Cortex of kidney (tissue), 1 donor: ENCODE measurements at places on chromosomes 4 and X.

DNA sequence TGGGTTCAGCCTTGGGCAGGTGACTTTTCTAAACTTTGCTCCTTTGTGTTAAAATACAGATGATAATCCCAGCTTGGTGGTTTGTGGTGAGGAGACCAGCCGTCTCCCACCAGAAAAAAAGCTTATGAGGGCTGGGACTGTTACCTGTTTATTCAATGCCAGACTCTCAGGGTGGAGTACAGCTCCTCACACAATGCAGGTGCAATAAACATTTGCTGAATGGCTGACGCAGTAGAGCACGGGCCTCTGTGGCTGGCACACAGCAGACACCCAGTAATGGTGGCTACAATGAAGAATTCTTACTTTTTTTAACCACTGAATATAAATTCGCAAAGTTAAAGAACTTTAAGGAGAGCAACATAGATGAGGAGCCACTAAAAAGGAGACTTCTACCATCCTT, 30.2 kb downstream of the BEND4 start:
- no peak for DNase-seq

GRCh38 chrX:36908801-36909675, 99.1 kb upstream of the FAM47C start:
- DNase-seq, result no peak

GRCh38 chrX:41045960-41046567, 39.2 kb upstream of the USP9X start:
- DNase-seq, result no peak

- no peak for DNase-seq
Measured at GRCh38 chr4:38530486-38530885, 133.5 kb upstream of the KLF3 start.

- no peak for DNase-seq
Measured at GRCh38 chr4:186727169-186727976, 3.7 kb upstream of the FAT1 start.

- DNase-seq, result no peak
Measured at GRCh38 chr4:143399113-143399949, 62.7 kb downstream of the GAB1 start.

DNA sequence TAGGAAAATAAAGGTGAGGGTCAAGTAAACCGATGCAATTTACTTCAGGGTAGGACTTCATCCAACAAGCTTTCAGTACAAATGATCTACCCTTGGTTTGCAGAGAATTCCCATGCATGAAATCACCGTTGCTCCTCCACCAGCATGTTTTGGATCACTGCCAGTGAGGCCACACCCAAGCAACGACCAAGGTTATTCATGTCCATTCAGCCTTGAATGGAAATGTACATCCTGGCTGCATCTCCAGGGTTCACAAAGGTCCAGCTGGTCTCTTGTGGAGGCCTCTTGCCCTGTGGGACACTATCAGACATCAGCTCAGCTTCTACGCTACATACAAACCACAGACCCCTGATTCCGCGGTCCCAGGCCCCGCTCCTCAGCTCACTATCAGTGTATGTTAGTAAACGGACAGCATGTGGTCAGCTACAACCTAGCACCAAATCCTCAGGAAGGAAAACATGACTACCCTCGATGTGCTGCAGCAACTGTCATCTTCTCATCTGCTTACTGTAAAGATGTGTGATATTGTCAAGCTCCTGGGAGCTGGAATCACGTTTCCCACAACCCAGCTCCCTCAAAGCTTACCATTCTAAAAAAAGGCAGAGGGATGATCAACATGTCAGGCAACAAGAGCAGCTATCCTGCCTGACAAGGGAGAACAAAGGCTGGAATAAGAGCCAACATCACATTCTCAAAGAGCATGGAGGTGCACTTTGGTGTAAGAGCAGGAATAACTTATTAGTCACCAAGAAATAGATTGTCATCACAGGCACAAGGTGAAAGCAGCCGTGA, 4.9 kb downstream of the LYAR start:
- DNase-seq, result no peak

GRCh38 chr4:134624365-134624764, 422.8 kb upstream of the PABPC4L start:
- DNase-seq, result no peak

- no peak for DNase-seq
Measured at GRCh38 chr4:169846396-169846795, 88.7 kb upstream of the HPF1 start.

- no peak for DNase-seq
Measured at GRCh38 chr4:126937846-126938422, 694.8 kb upstream of the INTU start.

DNA sequence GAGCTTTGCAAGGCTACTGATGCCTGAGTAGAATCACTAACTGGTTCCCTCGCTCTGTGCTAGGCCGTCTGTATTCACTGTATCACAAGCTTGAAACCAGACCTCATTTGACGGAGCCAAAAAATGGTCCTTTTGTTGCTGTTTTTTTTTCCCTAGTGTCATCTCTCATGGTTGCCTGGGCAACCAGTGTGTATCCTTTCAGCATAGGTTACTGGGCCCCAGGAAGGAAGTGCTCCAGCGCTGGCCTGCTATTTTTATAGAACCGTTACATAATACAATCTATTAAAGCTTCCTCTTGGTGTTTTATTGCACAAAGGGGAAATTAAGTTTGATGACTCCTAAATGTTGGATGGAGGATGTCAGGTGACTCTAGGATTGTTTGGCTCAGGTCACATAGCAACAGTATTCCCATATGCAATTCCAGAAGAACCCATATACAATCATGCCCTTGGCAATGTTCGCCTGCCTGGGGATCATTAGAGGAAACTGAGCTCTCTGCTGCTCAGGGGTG, 220.4 kb downstream of the SPRY1 start:
- DNase-seq, result no peak

DNA sequence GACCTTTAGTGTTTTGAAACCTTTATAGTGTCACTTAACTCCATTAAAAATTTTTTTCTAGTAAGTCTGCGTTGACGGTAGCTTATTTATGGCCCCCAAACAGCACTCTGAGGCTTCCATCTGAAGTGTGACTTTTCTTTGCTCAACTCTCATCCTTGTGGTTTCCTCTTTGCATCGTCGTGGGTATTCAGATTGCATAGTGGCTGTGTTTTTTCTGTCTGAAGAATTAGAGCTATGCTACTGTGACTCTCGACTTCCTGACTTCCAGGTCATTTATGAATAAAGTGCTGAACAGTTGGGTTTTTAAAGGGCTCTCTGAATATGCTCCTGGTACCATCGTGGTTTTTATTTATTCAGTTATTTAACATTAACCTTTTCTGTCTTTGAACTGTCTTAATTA, 44.9 kb downstream of the JADE1 start:
- DNase-seq, result no peak

DNA sequence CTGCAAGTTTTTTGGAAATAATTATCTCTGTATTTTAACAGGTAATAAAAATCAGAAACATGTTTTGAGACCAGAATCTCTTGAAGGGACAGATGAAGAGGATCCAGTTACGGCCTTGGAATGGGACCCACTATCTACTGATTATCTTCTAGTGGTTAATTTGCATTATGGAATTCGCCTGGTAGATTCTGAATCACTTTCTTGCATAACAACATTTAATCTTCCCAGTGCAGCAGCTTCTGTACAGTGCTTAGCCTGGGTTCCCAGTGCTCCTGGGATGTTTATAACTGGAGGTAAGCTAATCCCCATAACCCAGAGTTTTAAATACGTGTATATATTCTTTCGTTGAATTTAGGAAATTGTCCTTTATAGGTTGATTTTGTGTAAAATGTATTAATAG, 59.4 kb downstream of the WDR17 start:
- DNase-seq, result no peak

DNA sequence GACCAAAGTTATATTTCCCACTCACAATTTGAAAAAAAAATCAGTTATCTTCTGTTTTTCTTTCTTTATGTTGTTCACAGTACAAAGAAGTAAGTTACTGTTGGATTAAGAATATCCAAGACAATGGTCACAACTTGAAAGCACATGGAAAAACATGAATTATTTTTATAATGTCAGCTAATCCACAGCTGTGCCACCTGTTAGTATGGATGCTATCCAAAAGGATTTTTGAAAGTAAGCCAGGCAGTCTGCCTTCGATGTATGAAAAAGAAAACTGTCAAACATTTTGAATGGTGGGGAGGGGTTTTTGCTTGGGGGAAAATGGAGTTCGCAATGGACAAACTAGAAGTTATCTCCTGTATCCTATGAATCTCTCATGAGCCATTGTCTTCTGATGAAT, 6.2 kb downstream of the GPM6A start:
- DNase-seq, result no peak

- DNase-seq, result no peak
Measured at GRCh38 chr4:86089781-86090323, 270.0 kb downstream of the MAPK10 start.

DNA sequence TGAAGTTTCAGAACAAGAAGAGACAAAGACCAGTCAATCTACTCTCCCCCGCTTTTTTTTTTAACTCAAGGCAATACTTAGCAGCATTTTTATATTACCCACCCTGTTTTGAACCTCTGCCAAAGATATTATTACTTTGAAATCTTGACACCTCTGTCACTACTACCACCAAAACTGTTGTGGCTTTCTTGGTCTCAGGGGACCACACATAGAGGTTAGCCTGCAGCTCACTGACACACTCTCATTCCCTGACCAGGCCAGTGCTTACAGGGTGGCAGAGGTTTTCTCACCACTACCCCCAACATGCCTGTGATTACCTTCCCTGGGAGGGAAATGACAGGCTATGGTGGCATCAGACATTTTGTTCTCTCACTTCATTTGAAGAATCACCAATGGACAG, 137.4 kb upstream of the STIM2 start:
- no peak for DNase-seq

- DNase-seq, result no peak
Measured at GRCh38 chr4:7031558-7032449, 11.4 kb upstream of the TADA2B start.

GRCh38 chr4:156560701-156561100, 410.9 kb downstream of the PDGFC start:
- DNase-seq, result no peak

GRCh38 chrX:129108936-129109335, 414.4 kb downstream of the SMARCA1 start:
- DNase-seq, result no peak

- no peak for DNase-seq
Measured at GRCh38 chr4:182144626-182145333, 98.4 kb upstream of the TENM3 start.

DNA sequence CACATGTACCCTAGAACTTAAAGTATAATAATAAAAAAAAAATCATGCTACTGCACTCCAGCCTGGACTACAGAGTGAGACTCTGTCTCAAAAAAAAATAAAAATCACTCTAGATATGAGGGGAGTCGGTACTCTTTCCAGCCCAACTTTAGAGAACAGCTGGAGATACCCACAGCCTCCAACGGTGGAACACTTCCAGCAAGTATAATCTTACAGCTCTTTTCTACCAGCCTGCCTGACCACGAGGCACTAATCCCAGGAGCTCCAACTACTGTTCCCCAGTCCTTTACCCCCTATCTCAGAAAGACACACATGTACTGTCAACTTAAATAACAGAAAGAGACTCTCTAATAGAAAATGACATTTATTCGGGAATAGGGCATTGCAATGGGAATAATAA, 46.8 kb downstream of the STEEP1 start:
- no peak for DNase-seq

DNA sequence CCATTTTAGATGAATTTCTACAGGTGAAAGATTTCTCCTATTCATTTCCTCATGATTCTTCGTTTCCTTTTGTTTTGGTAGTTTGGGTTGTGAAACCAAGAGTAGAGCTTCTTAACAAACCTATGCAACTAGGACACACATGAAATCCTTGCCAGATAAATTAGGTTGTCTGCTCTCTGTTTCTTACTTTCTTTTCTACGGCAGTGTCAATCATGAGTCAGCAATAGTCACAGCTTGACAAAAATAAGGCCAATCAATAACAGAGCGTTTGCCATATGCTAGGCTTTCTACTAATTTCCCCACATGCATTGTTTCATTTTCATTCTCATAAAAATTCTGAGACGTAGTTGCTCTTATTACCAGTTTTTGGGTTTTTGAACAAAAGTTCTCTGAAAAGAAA, 20.3 kb downstream of the CLRN2 start:
- no peak for DNase-seq

DNA sequence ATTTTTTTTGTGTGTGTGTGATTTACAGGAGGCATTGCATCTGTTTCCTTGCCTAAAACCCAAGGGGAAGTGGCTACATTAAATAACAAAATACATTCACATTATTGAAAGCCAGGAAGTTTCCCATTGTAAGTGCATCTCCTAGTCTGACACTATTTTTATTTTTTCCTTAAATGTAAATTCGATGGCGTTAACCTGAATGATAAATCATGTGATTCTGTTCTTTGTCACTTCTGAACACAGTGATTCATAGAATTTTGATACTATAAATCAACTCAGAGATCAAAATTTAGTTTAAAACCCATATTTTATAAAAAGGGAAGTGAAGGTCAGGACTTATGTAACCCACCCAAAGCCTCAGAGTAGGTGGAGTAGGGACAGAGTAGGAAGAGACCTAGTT, 258.1 kb downstream of the GABRG1 start:
- no peak for DNase-seq

- no peak for DNase-seq
Measured at GRCh38 chrX:122087341-122087740, 1039.9 kb downstream of the GLUD2 start.

DNA sequence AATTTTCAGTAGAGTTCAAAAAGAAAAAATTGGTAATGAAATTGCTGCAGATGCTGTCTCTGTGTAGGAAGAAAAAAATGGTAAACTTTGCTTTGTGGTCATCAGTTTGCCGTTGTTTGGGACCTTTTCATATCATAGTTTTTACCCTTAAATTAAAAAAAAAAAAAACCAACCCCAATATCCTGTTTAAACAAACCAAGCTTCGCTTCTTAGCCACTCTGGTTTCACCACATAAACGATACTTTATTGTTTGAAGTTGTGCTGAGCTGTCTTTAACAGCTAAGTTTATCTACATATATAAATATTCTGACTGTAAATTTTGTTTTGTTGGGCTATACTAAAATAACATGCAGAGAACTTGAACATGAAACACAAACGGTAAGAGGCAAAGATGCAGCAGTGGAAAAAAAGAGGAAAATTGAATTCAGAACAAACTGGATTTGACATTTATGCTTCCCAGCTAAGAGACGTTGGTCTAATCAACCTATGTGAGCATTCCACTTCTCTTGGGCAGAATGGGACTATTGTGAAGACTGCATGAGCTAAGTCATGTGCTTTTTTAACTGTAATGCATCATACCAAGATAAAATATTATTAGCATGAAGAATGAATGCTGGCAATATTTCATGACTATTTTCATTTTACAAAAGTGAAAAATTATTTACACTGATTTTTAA, 15.7 kb upstream of the H2AZ1 start:
- no peak for DNase-seq

- DNase-seq, result no peak
Measured at GRCh38 chrX:31320740-31321139, 248.9 kb upstream of the FTHL17 start.

DNA sequence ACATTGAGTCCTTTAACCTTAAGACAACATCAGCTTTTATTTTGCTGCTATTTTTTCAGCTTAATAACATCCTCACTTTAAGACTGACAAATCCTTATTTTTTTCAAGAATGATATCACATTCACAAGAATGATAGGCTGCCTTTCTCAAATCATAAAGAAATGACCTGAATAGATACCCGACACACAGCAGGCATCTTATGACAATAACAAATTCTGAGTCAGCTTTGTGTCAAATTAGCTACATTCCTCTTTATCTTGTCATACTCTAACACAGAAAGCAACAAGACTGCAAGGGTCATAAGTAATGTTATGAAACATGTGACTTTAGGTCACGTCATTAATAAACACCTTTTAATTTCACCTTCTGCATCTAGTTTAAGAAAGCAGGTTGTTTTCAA, 2387.6 kb downstream of the PCDH7 start:
- DNase-seq, result no peak

GRCh38 chr4:175273995-175274753, 356.0 kb downstream of the ADAM29 start:
- DNase-seq, result no peak

- no peak for DNase-seq
Measured at GRCh38 chr4:2825740-2826139, 17.9 kb upstream of the ADD1 start.
